ENCODE measurements at places on chromosomes 12 and 14.
A peak's percentile ranks its signal among the peaks of the same experiment; 100 is the strongest.

- DNase-seq = no peak
These were observed 32.8 kb downstream of the NOS1 start for GRCh38 chr12:117328556-117329100.

GRCh38 chr12:125065021-125065918 is at the start of gene AACS:
Gene AACS (plus strand): TSS chr12:125065435. CDS start chr12:125065585, 150 bp downstream.
- peak; percentile 87 for DNase-seq

DNA sequence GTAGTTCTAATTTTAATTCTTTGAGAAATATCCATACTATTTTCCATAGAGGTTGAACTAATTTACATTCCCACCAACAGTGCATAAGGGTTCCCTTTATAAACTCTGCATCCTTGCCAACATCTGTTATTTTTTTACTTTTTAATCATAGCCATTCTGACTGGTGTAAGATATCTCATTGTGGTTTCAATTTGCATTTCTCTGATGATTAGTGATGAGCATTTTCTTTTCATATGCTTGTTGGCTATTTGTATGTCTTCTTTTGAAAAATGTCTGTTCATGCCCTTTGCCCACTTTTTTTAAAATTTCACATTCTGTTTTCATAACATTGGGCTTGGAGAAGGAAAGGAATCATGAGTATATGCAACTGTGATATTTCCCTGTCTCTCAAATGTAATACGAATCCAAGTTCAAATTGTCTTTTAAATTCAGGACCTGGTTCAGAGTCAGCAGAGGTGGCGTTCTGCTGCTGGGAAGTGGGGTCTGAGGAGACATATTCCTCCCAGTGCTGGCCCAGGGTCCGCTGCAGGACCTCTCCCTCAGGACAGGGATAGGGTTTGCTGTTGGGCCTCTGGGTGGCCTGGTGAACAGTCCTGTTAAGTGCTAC is 81.2 kb upstream of the ETV6 start:
- no peak for DNase-seq

GRCh38 chr12:103529306-103529705 is 33.5 kb upstream of the C12orf42 start:
- DNase-seq = no peak

DNA sequence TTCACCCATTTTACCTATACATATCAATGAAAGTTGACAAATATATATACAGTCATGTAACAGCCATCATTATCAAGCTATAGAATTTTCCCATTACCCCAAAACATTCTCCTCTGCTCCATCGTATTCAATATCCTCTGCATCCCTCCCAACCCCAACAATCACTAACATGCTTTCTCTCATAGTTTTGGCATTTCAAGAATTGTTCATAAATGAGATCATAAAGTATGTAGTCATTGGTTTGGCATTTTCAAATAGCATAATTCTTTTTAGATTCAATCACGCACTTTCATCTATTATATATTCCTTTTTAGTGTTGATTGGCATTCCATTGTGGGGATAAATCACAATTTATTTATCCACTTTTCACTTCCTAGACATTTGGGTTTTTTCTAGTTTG is 866.0 kb upstream of the TMEM132C start:
- no peak for DNase-seq

DNA sequence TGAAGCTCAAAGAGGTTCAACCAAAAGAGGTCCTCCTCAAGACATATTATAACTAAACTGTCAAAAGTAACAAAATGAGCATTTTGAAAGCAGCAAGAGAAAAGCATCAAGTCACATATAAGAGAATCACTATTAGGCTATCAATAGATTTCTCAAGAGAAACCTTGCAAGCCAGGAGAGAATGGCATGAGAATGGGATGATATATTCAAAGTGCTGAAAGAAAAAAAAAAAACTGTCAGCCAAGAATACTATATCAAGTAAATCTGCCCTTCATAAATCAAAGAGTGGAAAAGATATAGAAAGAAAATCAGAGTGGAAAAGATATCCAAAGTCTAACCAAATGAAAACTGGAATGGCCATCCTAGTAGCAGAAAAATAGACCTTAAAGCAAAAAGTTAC is 39.3 kb upstream of the TSPAN11 start:
- DNase-seq = no peak

- peak; percentile 2 for DNase-seq
These were observed 62.5 kb upstream of the PRICKLE1 start for GRCh38 chr12:42652048-42652447.

Measured in G401 (cell line).